AG04450 (cell line): ENCODE measurements at places on chromosomes 6 and 20.

- no peak for DNase-seq
These were observed 26.3 kb downstream of the C6orf89 start for GRCh38 chr6:36912030-36912454.

DNA sequence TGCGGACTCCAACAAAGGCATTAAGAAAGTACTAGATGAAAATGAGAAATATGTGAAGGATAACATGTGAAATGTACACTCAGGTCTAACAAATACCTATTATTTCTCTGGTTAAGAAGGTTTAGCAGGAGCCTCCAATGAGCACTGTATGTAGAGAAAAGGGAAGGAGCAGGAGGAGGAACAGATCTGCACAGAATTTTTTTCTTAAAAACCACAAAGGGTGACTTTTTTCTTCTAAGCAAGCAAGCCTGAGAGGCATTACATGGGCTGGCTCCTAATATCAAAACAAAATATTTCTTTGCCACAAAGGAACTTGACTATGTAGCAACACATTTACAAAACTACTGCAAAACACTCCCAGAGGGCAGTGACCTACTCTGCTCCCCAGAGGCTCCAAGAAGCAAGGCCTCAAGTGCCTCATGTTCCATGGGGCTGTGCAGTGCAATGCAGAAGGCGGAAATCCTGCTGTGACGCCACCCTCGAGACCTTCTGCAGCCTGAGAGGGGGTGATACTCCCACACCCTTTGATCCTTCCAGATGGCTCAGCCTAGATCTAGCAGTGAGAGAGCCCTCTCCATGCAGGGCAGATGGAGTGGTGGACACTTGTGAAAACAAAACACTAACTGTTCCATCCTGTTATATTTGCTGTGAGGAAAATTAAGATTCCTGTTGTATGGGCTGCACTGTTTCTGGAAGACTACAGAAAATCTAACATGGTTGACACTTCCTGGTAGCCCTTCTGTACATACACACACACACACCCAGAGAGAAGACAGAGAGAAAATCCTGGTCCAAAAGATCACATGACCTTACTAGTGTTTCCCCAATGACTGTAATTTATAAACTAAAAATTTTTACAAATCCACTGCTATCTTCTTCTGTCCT is 36.0 kb upstream of the SMIM29 start:
- DNase-seq = peak; percentile 32

DNA sequence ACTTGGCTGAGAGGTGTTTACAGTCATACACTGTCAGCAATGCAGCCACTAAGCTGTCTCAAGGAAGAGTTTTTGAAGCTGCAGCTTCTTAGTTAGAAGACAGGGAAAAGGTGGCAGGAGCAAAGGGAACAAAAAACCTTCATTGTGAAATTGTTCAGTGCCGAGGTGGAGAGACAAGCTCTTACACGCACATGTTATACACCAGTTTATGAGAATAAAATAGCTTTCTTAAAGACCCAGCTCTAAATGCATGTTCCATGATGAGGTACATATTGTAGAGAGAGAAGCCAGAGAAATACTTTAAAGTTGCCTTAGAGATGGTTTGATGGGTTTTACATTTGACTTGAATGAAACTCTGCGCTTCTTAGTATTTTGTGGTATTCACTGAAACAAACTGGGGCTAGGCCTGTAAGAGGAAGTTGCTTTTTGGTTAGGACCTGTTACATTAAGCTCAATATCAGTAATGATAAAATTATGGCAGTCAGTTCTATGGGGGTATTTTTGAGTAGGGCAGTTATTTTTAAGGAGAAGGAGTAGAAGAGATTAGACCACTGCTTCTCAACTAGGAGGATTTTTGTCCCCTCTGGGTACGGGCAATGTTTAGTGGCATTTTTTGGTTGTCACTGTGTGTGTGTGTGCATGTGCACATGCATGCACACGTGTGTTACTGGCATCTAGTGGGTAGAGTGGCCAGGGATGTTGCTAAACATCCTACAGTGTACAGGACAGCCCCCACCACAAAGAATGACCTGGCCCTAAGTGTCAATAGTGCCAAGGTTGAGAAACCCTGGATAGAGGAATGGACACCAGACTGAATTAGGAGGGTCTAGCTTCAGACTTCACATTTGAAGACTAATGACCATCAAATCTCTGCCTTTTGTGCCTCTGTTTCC is 9.8 kb downstream of the NEDD9 start:
- DNase-seq = no peak

DNA sequence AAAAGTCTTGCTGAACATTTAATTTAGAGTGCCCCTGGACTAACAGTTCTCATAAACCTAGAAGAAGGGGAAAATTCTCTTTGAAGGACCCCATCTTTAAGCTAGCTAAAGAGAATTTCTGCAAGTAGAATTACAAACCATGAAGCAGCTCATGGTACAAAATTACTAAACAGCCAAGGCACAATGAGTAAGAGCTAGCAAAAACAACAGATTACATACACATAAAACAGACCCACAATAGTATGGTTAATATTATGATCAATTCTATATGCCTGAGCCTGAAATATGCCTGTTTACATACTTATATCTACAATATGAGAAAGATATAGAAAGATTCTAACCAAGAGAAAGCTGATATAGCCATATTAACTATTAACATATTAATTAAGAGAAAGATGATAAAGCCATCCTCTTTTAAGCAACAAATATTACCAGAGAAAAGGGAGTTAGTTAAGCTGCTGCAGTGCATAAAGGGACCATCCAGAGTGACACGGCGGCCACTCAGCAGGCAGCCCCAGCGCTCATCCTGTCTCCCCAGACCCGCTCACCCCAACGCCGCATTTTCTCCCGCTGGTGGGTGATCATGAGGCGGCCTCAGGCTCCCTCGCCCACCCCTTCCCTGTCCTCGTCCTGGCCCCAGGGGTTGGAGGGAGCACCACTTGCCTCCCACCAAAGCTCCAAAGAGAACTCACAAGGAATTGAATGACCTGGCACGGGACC is 98.4 kb upstream of the CARMIL1 start:
- DNase-seq = no peak
